ENCODE measurements at places on chromosomes 3 and 15.

DNA sequence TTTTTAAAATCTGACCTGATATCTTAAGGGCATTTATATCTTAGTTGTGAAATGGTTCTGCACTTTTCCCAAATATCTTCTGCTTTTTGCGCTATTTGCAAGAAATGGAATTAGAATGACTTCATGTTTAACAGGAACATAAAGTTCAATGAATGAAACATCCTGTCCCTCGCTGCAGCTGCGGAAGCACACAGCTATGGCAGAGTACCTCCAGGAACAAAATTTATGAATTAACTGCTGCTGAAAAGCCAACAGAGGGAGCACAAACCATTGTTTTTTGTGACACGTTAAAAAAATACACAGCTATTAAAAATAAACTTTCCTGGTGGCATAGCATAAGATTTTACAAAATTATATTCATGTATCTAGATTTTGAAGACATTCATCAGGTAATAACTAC lies 404.4 kb upstream of the MDFIC2 start:
- no peak for DNase-seq

- no peak for DNase-seq
Observed at GRCh38 chr15:51992953-51993352, 21.4 kb upstream of the LEO1 start.

DNA sequence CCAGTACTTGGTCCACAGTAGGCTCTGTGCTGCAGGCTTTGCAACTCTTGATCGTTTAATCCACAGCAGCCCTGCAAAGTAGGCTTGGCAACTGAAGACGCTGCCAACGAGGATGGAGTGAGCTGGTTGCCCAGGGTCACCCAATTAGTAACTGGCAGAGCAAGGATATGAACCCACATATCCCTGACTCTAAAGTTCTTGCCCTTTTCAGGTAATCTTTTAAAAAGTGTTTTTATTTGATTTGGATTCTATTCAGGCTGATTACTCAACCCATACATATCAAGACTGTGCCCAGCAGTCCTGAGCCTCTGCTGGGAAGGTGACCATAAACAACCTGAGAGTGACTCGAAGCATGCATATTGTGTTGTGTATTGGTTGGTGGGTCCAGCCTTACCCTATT lies 50.3 kb downstream of the PSMD6 start:
- DNase-seq = no peak

DNA sequence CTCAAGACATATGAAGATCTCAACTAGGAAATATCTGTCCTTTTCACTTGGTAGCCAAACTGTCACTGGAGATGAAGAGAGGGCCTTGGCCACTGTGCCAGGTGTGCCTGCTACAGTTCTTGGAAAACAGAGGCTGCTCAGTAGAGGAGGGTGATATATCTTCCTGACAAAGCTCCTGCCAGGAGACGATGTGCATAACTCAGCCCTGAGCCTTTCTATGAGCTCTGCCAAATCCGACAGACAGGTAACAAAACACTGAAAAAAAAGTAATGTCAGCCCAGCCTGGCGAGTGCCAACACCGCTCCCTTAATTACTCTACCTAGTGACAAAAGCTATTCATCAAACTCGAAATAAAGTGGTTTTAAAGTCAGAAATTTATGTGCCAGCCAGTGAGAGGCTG lies 123.2 kb downstream of the MFSD1 start:
- no peak for DNase-seq

- no peak for DNase-seq
Observed at GRCh38 chr3:52030714-52031310, 25.6 kb downstream of the DUSP7 start.

DNA sequence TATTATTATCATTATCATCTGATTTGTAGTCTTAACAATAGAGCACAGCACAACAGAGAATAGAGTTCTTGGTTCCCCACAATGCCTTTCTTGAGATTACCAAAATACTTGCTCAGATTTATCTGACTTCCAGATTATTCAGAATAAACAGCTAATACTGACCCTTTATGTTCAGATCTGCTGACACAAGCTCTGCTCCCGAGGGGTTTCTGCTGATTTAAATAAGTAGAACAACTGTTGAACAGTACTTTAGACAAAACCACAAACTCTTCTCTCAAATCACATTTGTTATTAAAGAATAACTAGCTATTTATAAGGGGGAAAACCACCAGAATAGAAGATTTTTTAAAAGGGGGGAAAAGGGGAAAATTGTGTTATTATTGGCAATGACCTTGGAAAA lies 380.2 kb upstream of the ATP11B start:
- no peak for DNase-seq

- DNase-seq = no peak
Observed at GRCh38 chr15:65041787-65042186, 3.4 kb upstream of the SLC51B start.

- no peak for DNase-seq
Observed at GRCh38 chr3:182420741-182421140, 372.6 kb upstream of the ATP11B start.

GRCh38 chr15:79513940-79514339 lies 81.8 kb downstream of the MINAR1 start:
- no peak for DNase-seq

GRCh38 chr3:104788807-104789206 lies 577.9 kb upstream of the ALCAM start:
- DNase-seq = no peak

DNA sequence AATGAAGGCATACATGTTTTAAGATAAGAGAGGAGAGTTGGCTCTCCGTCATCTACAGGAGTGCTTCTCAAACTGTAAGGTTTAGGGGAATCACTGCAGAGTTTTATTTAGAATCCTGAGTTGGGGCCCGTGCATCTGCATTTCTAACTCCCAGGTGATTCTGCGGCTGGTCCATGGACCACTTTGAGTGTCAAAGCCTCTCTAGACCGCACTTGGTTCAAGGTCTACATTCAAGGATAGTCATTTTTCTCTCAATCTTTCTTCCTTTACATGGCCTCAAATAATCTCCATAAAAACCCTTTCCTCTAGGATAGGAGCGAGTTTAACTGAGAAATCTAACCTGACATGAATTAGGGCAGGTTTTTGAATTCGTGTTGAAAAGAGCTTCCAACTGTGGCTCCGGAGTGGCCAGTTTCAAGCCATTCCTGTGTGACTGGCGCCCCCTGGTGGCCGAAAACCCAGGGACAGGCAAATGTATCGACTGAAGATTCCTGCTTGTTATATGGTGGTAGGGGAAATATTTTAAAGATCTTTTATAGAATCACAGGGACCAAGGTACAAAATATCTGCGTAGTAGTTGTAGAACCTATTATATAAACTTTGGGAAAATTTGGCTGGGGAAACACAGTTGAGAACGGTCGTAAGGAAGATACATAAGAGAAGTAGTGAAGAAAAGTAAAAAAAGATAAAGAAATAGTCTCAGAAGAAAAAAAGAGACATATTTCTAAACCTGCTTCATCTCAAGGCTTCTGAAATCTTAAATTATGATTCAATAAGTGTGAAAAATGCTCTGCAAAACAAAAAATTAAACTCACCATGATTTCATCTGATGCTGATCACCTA lies 11.9 kb downstream of the GABRR3 start:
- DNase-seq = peak; percentile 8
